ENCODE measurements at places on chromosomes 2 and 18.

GRCh38 chr18:23198217-23198845, 63.0 kb downstream of the CABLES1 start:
- no peak for DNase-seq

DNA sequence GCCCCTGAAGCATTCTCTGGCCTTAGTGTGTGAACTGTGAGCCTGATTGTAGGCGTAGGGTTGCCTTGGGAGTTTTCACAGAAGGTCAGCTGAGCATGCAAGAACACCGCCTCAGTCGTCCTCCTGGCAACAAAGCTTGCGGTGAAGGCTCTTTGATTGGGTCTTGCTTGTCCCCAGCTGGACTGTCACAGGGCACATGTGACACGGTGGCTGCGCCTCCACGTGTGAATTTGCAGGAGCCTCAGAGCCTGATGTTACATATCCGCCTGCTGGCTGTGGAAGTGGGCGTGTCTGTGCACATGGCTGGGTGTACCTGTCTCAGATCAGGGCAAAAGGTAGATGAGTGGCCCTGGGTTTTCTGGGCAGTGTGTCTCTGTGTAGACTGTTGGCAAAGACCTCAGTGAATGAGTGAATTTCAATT, 228.7 kb downstream of the HAUS1 start:
- no peak for DNase-seq

DNA sequence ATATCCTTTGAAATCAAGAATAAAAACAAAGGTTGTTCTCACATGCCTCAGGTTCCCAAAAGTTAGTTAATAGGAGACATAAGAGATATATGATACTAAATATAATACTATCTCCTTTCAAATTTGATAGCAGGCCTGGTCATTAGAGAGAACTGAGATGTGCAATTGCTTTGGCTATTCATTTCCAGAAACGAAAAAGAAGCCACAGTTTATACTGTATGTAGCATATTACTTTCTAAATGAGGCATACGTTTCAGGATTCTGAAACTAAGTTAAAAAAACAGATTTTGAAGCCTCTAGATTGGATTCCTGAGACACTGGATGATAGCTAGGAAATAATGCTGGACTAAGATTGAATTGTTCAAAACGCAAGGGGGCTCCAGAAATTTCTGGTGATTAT, 7.1 kb downstream of the PPP1R1C start:
- no peak for DNase-seq

- peak; percentile 46 for DNase-seq
These were observed 38.5 kb downstream of the ROCK2 start for GRCh38 chr2:11305958-11306357.

DNA sequence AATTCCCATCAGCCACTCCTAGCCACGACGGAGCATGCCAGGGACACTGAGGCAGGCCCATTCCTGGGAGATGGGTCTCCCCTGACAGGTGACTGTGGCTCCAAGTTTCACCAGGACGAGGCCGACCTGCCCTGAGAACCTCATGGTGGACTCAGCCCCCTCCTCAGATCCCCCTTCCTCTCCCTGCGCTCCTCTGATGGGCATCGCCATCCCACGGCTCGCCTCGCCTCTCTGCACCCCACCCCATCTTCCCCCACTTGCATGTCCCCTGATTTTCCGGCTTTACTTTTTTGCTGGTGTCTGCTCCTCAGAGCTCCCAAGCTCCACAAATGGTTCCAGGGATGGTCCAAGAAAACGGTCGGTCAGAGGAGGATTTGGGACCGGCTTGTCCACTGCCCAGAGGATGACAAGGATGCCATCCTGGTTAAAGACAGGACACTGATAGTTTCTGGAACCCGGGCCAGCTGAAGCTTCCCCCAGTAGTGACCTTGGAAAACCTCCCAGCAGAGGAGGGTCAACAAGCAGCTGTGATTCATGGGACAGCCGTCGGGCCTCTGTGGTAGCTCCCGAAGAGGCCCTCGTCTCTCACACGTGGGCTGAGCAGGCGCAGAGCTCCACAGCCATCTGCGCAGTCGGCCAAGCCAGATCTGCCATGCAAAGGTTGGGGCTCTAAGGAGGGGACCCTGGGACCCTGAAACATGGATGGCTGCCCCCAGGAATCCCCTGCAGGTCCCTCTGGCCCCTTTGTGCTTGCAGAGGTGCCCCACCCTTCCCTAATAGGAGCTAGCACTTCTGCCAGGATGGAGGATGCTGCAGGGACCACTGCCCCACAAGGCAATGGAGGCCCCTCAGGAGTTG, 87.8 kb upstream of the SLC66A3 start:
- DNase-seq, result no peak

- no peak for DNase-seq
These were observed 19.9 kb downstream of the IL36B start for GRCh38 chr2:113032737-113033136.

DNA sequence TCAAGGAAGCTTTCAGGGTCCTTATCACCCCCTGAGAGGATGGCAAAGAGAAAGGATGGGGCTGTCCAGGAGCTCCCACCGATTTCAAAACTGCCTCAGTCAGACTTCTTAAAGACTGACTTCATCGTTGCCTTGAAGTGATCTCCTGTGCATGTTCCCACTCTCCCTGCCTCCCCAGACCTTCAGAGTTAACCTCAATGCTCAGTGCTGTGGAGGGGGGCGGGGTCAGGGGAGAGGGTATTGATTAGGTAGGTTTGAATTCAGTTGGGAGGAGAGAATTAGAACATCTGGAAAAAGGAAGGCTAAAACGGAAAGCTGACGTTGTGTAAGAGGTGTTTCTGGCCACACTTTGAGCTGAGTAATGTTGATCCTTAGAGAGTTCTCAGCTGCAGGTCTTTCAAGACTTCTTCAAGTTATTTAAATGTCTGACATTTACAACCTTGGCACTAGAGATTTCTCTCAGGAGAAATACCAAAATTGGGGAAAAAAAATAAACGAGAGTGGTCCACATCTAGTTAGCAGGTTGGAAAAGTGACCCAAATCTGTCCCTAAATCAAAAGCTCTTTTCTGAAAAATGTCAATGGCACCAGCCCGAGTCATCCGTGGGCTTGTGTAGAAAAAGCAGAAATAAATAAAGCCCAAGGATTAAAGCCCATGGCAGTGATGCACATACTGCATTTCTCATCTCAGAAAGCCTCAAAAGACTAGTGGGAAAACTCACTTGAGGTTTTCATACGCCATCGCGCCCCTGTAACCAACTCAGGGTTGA, 134.7 kb upstream of the EPAS1 start:
- DNase-seq, result no peak

All from MCF 10A (cell line).